ENCODE measurements at places on chromosomes 6 and 20.
A peak's percentile ranks its signal among the peaks of the same experiment; 100 is the strongest.

- no peak overlapping the region for H3K27ac ChIP-seq
- no peak for DNase-seq
- peaks cover 24% of the 10 kb centered on the region for H3K4me1 ChIP-seq
- H3K36me3 ChIP-seq = peaks cover 21% of the 10 kb centered on the region
- H3K27me3 ChIP-seq = peaks cover 10% of the 10 kb centered on the region
Measured at GRCh38 chr20:3042625-3043024, 797 bp upstream of the GNRH2 start.

GRCh38 chr6:12150812-12151432 is 138.8 kb downstream of the HIVEP1 start:
- H3K27me3 ChIP-seq = peaks cover 3% of the 10 kb centered on the region
- no peaks in the 10 kb centered on the region for H3K36me3 ChIP-seq
- H3K27ac ChIP-seq = no peak overlapping the region
- peak; percentile 56 for DNase-seq

DNA sequence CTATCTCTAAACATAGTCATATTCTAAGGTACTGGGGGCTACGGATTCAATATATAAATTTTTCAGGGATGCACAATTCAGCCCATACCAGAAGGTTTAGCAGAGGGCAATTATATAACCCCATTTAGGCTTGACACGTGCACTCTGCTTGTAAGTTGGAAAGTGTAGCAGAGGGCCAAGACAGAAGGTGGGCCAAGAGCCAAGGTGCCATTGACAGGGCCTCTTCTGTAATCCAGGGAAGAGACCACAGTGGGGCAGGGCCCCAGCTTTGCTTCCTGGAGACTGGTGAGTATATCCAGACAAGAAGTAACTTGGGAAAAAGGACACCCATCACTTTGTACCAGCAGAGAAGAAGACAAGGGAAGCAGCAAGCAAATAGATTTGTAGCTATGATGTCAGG is 672.4 kb upstream of the MARCKS start:
- H3K4me3 ChIP-seq = no peak overlapping the region
- peaks cover 12% of the 10 kb centered on the region for H3K4me1 ChIP-seq
- DNase-seq = no peak
- H3K36me3 ChIP-seq = peaks cover 3% of the 10 kb centered on the region
- no peaks in the 10 kb centered on the region for H3K27me3 ChIP-seq

DNA sequence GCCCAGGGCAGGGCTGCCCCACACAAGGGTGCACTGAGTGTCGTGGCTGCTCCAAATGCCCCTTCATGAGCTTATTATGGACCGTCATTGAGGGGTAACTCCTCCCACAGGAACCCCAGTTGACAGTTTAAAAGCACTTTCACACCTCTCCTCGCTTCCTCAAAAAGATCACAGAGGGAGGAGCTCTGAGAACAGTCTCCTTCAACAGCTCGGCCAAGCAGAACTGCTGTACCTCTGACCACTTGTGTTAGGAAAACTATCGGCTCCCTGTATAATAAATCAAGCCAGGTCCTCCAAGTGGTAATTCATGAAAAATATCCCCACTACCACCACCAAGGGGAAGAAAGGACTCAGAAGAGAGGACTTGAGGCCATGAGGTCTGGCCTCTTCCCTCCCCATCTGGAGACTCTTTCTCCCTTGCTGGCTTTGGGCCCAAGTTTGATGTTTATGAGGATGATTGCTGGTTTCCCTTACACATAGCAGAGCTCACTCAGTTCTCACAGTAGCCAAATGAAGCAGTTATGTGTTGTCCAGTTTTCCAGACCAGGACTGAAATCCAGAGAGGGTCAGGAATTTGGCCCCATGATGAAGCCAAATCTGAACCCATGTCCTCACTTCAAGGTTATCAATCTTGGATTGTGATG is 8.7 kb downstream of the SNX21 start:
- H3K27me3 ChIP-seq = no peaks in the 10 kb centered on the region
- peaks cover 15% of the 10 kb centered on the region for H3K36me3 ChIP-seq
- no peak overlapping the region for H3K4me3 ChIP-seq
- no peak for DNase-seq
- no peak overlapping the region for H3K27ac ChIP-seq
- H3K4me1 ChIP-seq = no peaks in the 10 kb centered on the region

DNA sequence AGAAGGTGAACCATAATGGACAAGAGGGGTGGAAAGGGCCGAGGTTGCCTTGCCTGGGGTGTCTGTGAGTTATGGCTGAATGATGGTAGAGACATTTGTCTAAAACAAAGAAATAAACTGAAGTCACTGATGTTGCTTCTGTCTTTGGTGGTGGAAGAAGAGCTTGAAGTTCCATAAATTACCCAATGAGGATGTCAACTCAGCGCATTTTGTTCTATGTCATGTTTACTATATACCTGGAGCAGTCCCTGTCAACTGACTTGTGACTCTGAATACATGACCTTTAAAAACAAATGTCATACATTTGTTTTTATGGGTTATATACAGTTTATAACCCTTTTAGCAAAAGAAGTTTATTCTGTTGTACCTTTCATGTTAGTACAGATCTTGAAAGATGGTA is 2.0 kb downstream of the EFHC1 start:
- no peak overlapping the region for H3K27ac ChIP-seq
- H3K27me3 ChIP-seq = peaks cover 11% of the 10 kb centered on the region
- H3K4me3 ChIP-seq = no peak overlapping the region
- H3K4me1 ChIP-seq = peaks cover 17% of the 10 kb centered on the region
- DNase-seq = no peak

Data from endothelial cell (in vitro differentiated cells).